ENCODE measurements at places on chromosomes 3 and 15. TPM values are rescaled to one million over a fixed set of nuclear protein-coding genes. Genes with fewer than 3 reads are reported as not detected.
A peak's percentile ranks its signal among the peaks of the same experiment; 100 is the strongest.

DNA sequence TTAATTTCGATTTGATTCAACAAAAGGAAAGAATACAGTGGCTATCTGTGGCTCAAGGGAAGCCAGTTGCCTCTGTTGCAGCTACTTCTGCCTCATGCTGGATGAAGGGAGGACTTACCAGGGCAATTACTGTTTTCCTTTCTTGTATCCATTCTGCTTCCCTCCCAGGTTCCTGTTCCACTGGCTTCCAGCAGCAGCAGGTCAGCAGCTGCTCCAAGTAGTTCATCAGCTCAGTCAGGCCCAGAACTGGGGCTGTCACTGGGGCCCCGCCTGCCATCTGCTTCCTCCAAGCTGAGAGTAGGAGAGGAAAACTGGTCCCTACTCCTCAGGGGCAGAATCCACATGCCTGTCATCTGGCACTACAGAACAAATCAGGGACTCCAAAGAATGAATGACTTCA is 48.6 kb upstream of the ULK4 start:
- DNase-seq, result no peak

- DNase-seq, result no peak
Measured at GRCh38 chr3:94482686-94483085, 419.8 kb downstream of the NSUN3 start.

DNA sequence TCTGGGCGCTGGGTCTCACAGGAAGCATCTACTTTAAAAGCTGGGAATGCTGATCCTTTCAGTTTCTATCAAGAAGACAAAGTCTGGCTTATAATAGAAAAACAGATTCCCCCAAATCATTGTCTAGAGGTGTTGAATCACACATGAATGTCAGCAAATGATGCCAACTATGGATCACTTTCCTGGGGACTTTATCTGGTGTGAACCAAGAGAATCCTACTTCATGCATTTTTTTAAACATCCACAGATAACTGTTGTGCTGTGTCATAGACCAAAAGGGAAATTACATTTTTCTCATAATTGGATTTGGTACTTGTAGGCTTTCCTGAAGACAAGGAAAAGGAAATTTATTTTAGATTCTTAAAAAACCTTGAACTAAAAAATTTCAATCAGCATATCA is 132.7 kb downstream of the CD47 start:
- no peak for DNase-seq

GRCh38 chr3:153284282-153284938 is 122.4 kb downstream of the RAP2B start:
- DNase-seq, result peak; percentile 35

GRCh38 chr15:48851956-48852355 is 26.0 kb upstream of the EID1 start:
- DNase-seq, result no peak

GRCh38 chr3:165491487-165491886 is 295.3 kb upstream of the SLITRK3 start:
- DNase-seq, result no peak

- DNase-seq, result no peak
Measured at GRCh38 chr15:27782125-27782524, 317.0 kb downstream of the OCA2 start.

DNA sequence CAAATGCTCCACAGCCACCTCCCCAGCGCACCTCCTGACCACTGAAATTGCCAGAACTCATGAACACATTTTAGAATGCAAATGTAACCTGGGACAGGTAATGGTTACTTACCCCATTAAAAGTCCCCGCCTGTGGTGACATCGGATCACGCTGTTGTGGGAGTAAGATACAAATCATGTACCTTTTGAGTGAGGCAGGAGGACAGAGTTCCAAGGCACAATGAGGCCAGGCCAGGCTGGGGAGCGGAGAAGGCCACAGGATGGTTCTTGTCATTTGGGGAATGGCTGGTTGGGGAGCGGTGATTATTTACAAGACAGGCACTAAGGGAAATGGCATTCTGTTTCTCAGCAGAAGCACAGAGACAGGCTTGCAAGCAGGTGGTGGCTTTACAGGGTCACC is 490.0 kb downstream of the EDEM1 start:
- DNase-seq, result no peak

DNA sequence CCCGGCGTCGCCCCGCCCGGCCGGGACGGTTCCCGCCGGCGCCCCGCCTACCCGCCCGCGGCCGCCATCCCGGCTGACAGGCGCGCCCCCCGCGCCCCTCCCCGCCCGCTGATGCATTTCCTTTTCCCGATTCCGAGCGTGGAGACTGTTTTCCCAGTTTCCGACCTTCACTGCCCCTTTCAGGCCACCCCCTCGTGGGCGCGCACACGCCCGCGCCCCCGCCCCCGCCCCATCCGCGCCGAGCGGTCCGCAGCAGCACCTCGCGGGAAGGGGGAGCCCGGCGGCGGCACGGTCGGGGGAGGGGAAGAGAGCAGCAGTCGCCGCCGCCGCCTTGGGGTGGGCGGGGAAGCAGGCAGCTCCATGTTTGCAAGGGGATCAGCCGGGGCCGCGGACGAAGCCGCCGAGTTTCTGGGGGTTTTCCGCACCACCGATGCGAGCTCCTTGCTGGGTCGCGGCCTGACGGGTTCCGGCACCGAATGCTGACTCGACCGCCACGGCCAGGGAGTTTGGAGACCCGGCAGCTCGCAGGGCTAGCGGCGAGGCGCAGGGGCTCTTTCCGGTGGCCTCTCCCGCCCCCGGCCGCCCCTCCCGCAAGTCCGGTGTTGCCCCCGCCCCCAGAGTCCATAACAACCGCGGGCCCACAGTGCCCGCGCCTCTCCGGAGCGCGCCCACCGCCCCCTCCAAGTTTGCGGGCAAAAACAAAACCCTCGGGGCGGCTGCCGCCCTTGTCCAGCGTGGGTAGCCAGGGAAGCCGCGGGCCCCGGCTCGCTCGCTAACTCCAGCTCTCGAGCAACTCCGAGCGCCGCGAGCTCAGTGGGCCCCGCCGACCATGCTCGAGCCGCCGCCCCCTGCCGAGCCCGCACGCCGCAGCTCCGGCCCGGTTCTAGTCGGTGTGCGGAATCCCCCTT is 3.2 kb upstream of the SIN3A start:
- DNase-seq, result peak; percentile 61

GRCh38 chr3:64612916-64613526 is 74.8 kb downstream of the ADAMTS9 start:
- DNase-seq, result no peak

GRCh38 chr15:58724466-58724865 is 25.0 kb downstream of the ADAM10 start:
- no peak for DNase-seq

DNA sequence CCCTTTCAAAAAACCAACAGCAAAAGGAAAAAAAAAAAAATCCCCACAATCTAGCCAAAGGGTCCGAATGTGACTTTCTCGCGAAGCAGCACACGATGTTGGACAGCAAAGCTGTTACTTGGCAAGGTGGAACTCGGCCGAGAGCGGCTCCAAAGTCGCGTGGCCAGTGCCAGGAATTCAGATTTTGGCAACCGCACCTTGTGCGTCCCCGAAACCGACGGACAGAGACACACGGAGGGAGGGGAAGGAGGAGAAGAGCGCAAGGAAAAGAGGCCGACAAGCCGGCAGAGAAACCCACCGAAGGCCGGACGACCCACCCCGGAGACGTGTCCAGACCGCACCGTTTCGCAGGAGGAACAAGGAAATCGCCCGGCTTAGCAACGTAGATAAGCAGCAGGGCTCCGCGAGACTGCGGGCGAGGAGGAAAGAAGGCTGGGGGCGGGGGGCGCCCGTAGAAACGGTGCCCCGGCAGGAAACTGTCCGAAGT is 517.3 kb downstream of the MECOM start:
- DNase-seq, result no peak

GRCh38 chr15:48459571-48460442 is 128.6 kb downstream of the DUT start:
- DNase-seq, result peak; percentile 22

- DNase-seq, result no peak
Measured at GRCh38 chr3:71207632-71208031, 375.9 kb downstream of the FOXP1 start.

GRCh38 chr15:69763831-69764230 is 311.2 kb downstream of the RPLP1 start:
- no peak for DNase-seq

NANOGP8 gene
- not detected for total RNA-seq

NAALADL2 gene
- 3.4 TPM for total RNA-seq

CLDN18 gene
- total RNA-seq, result not detected

CPA3 gene
- 13.2 TPM for total RNA-seq

GOLGA6D gene
- not detected for total RNA-seq

SMCO1 gene
- not detected for total RNA-seq

CFAP44 gene
- 2.6 TPM for total RNA-seq

PARP16 gene
- total RNA-seq, result 2.1 TPM

TERC gene
- total RNA-seq, result 108 TPM

AGBL1 gene
- not detected for total RNA-seq

CAMK1 gene
- total RNA-seq, result 50.6 TPM

FBXL22 gene
- total RNA-seq, result 0.11 TPM

TMEM207 gene
- not detected for total RNA-seq

LRRC31 gene
- not detected for total RNA-seq

SLC28A2 gene
- not detected for total RNA-seq

GOLGA8S gene
- total RNA-seq, result 0.04 TPM
